ENCODE measurements at places on chromosomes 5 and 9.

GRCh38 chr9:77975036-77975435 lies 56.6 kb downstream of the GNAQ start:
- no peak for DNase-seq

DNA sequence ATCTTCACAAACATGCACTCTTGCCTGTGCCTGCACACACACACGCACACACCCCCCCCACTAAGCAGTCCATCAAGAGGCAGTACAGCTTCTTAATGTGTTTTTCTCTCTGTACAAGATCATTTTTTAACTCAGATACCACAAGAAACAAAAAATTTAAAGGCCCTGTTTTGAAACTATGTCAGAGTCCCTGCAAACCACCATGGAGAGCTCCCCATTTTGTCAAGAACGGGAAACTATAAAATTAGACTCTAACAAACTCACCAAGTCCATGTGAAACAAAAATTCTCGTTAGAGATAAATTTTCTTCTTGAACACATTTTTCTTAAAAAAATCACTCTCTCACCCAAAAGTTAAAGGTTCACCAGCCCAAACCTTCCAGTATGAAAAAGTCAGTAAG lies 86.3 kb downstream of the ELAVL2 start:
- no peak for DNase-seq

- no peak for DNase-seq
Observed at GRCh38 chr9:75462866-75463265, 374.6 kb downstream of the OSTF1 start.

DNA sequence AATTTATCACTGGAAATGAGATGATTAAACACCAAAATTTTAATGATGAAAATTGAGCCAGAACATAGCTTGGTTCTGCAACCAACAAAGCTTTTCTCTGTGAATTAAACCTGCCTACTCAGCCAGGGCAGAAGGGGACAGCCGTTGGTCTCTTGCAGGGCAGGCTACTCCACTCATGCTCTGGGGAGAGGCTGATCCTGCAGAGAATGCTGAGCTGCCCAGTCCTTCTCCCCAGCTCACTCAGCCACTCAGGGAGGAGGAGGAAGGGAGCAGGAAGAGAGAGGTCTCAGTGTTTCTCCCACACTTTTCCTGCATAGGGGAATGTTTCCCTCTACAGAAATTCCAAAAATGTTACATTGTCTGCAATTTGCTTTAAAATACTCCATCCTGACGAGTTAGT lies 40.4 kb upstream of the HMHB1 start:
- no peak for DNase-seq

- DNase-seq, result no peak
Observed at GRCh38 chr9:35518981-35519679, 29.2 kb downstream of the RUSC2 start.

DNA sequence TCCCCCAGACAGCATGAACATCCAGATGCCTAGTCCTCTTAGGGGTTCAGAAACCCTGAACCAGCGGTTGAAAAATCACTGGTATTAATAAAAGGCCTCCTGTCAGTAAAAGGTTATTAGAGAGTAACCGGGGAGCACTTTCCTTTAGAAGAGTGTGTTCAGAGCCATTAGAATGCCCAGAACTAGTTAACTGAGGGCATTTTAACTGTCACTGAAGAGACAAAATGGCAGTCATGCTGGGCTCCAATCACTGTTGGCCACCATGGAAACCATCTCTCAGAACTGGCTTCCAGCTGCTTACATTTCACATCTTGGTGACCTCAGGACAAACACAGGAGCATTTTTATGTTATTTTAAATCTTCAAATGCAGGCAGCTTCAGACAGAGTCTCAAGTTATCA lies 36.2 kb upstream of the GDA start:
- DNase-seq, result no peak

DNA sequence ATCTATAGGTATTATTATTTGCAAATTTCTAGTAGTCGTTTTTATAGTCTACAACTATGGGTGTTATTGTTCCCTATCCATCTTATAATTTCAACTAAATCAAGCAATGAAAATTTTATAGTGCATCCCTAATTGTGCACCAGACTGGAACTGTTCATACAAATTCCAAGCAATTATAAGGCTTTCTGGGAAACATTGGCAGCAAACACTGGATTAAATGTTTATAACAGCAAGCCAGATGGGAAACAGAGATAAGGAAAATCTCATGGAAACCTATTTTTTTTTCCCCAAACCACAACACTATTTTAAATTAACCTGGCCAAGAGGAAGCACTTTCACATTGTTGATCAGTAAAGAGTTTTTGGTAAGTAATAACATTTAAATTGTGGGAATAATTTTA lies 524.3 kb downstream of the RASEF start:
- no peak for DNase-seq

DNA sequence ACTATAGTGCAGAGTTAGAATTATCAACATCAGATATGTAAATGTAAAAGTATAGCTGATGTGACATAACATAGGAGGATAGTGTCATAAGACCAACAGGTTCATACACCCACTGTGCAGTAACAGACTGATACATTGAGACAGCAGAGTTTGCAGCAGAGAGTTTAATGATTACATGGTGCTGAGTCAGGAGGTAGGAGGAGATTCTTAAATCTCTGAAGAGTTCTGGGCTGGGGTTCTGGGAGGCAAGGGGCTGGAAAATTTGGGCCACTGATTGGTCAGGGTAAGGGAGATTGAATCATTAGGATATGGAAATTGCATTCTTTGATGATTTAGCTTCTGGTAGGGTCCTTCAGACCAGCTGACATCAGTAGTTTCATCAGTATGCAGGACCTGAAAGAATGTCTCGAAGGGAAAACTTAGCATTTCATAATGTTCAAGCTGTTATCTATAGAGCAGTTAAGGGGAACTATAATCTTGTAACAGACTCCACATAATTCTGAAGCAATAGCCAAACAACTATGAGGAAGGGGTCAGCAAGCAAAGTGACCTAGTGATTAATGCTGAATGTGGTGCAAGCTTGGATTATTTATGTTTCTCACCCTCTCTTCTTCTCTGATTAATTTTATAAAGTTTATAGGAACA lies 35.6 kb downstream of the CCL28 start:
- no peak for DNase-seq

DNA sequence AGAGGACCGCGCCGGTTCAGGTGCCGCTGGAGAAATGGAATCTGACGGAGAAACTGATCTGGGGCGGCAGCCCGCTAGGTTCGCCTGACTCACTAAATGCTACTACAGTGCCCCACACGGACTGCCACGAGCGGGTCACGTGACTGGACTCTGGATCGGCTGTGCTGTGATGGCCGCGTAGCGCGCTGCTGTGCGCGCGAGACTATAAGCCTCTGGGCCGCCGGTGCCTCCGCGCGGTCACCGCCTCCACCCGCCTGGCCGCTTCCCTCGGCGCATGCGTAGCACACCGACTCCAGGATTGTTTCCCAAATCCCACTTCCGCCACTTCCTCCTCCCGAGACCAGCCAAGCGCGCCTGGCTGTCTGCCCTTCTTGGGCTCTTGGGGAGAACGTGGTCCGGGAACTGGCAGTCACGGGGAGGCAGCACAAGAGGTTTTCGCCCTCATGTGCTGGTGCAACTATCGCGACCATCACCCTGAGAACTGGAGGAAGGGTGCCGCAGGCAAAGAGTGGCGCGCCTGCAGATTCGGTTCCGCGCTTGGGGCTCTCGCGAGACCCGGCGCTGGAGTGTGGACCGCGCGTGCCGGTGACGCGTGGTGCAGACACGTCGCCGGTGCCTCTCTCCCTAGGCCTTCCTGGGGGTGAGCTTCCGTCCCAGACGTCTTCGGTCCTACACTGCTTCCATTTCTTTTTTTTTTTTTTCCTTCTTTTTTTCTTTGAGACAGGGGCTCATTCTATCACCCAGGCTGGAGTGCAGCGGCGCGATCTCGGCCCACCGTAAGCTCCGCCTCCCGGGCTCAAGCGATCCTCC lies 35.8 kb upstream of the GLDC start:
- DNase-seq, result peak; percentile 93

- DNase-seq, result no peak
Observed at GRCh38 chr5:66814146-66814991, 218.2 kb downstream of the MAST4 start.

GRCh38 chr9:32866273-32866672 lies 82.9 kb downstream of the TMEM215 start:
- DNase-seq, result no peak
